Heart left ventricle (tissue), 16 donors: ENCODE measurements at places on chromosomes 11 and 22. TPM values are rescaled to one million over a fixed set of nuclear protein-coding genes. Genes with fewer than 3 reads are reported as not detected.

SMIM35 gene
- total RNA-seq, result not detected

TUB gene
- total RNA-seq, result 18.9 TPM

MYO18B gene
- 193 TPM for total RNA-seq

OR52E8 gene
- not detected for total RNA-seq

OR2AT4 gene
- total RNA-seq, result not detected

CASP1 gene
- total RNA-seq, result 21.5 TPM

HPX gene
- total RNA-seq, result not detected

MS4A15 gene
- not detected for total RNA-seq

HEPN1 gene
- total RNA-seq, result not detected

DDTL gene
- total RNA-seq, result 1.4 TPM

SYTL2 gene
- 6.3 TPM for total RNA-seq

BEST1 gene
- total RNA-seq, result 4.4 TPM

TPCN2 gene
- total RNA-seq, result 11.4 TPM

CRYBB3 gene
- not detected for total RNA-seq

GGTLC2 gene
- total RNA-seq, result not detected

SCGB1A1 gene
- total RNA-seq, result not detected

OR51E2 gene
- total RNA-seq, result not detected
